IMR-90 (cell line): ENCODE measurements at places on chromosomes 12 and 14.
A peak's percentile ranks its signal among the peaks of the same experiment; 100 is the strongest.

- no peak for DNase-seq
Observed at GRCh38 chr12:77345336-77345735, 280.0 kb upstream of the E2F7 start.

GRCh38 chr12:753611-754472 lies 1.5 kb downstream of the WNK1 start:
- DNase-seq: no peak

DNA sequence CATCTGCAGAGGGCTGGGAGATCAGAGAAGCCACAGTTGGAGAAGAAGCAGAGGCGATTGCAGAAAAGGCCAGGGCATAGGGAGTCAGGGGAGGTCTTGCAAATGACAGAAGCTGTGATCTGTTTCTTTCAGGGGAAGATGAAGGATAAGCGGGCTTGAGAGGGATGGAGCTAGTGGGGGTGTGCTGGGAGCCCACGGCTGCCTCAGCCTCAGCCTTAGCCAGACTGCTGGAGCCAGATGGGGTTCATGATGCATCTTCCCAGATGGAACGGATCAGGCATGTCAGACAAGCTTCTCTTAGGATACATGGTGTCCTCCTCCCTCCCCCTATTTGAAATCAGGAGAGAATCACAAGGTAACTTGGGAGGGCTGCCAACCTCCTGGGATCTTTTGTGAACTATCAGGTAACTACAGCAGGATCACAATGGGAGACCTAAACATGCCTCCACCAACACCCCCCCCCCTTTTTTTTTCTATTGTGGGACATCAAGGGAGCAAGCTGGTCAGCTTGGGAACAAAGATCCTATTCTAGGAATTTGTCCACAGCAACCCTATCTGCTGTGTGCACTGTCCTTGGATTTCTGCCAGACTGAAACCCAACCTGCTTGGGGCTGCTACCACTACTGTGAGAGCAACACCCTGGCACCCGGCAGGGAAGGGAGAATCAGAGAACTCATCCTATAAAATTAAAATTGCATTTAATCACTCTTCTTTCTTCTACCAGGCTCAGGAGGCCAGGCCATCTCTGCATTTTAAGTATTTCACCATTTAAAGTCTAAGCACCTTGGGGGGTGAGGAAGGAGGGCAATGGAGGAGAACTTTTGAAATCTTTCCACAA lies 10.7 kb upstream of the ATP2A2 start:
- peak; percentile 73 for DNase-seq

DNA sequence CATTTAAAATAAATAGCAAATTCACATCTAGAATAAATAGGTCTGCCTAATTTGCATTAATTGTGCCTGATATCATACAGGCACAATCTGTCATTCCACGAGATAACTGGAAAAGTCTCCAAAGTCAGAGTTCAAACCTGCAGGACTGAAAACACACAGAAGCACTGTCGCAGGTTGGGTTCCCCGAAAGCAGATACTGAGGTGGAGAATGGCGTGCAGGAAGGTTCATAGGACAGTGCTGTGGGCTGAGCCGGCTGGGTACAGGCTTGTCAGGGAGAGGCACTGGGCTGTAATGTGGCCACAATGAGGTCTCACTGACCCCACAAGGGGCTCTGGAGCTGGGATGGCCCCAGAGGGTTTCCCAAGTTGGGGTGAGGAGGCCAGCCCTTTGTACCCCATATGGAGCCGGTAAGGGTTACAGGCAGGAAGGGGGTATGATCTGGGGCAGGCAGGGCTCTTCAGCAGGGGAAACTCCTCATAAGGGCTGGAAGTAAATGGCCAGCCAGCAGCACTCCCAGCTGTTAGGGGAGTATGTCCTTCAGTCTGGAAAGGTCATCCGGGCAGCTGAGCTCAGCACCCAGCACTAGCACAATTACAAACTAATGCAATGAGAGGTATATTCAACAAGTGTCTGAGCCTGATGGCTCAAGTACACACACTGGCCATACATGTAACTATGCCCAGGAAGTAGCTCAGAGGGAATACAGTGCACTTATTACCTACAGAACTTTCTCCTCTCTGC lies 68.5 kb downstream of the NT5DC3 start:
- DNase-seq: no peak

GRCh38 chr14:38730420-38730819 lies 372.6 kb downstream of the SEC23A start:
- DNase-seq: no peak

GRCh38 chr12:127360580-127360979 lies 906.4 kb upstream of the TMEM132C start:
- DNase-seq: no peak

DNA sequence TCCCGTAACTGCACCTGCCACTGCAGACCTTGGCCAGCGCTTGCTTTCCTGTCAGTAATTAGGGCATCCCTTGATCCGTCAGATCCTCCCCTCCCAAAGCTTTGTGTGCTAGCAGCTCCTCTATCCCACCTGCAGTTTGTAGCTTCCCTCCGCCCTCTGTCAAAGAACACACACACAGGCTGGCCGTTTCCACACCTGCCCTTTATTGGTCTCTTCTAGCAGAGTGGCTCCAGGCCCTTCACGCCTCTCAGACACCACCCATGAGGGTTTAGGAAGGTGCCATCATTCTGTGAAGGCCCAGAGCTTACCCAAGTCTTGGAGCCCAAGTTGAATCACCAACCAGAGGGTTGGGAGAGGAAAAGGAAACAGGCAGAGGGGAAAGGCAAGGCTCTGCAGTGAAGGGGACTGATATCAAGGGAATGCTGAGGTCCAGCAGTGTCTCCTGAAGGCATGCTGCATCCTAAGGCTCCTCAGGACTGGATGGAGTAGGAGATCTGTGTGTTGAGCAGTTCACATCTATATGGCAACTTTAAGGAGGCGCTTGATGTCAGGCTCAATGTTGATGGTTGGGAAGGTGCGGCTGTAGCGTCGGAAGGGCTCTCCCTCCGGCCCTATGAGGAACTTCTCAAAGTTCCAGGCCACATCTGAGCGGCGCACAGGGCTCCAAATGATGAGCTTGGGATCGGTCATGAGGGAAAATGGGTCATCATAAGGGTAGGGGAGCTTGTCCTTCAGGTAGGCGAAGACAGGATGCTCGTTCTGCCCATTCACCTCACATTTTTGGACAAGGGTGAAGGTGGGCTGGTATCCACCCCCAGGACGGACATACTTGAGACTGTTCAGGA lies 3.4 kb downstream of the GPX2 start:
- no peak for DNase-seq

DNA sequence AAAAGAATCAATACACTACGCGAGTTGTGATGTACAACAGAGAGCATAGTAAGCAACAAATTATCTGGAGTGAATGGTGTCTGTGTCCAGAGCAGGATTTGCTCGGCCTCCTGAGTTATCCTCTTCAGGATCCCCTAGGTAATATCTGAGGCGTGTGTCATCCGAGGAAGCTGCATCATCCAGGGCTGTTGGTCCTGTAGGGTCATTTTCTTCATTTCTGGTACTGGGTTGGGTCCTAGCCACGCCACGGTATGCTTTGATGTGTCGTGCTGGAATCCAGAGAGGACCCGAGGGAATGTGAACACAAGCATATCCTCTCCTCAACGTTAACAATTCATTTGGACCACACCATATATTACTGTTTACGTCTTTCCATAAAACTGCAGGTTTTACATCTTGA lies 19.0 kb upstream of the CLEC4E start:
- no peak for DNase-seq

DNA sequence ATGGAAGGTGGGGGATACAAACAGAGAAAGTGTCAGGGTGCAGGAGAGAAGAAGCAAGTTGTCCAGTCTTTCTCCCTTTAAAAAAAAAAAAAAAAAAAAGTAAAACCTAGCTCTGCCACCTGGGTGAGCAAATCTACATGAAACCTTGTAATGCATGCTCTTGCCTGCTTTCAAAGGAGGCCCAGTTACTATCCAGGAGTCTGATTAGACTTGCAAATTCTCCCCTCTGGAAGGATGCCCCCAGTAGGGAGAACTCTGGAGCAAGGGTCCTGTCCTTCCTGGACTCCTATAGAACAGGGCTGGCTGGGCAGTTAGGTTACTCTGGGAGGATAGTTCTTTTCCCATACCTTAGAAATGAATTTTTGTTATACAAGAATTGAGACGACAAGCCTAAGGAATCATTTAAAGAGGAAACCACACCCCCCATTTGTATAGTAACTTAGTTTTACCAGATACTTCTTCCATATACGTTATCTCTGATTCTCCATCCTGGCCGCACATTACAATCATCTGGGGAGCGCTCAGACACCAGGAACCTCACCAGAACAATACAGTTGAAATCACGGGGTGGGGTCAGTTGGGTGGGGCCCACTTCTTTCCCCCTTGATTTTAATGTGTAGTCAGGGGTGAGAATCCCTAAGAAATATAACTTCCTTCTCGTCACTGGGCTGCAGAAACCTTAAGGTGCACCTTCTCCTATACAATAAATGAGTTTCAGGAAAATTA lies 30.5 kb downstream of the RAB35 start:
- DNase-seq: no peak

DNA sequence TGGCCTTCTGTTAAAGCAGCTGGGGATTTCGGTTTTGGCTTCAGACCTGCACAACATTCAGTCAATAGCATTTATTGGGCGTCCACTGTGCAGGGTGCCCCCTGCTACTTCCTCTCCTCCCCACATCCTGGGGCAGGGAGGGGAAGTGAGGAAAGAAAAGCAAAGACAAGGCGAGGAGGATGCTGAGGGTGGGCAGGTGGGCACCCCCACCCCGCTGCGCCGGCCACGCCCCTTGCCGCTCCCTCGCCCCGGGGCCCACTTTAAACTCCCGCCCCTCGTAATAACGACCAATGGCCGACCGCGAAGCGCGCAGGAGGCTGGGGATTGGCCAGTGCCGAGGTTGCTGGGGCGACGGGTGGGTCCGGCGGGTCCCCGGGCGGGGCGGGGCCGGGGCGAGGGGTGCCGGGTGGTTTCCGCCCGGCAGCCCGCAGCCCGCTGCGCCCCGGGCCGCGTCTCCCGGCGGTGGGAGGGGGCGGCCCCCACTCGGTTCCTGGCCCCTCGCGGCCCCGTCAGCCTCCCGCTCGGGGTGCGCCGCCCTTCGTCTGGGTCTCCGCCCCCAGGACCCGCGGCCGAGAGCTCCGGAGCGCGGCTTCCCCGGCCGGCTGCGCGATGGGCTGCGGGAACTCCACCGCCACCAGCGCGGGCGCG lies at the start of gene C12orf75:
Gene C12orf75 (plus strand): TSS at position 409 of the 648 bp plus-strand sequence. CDS start 201 bp downstream, at position 610.
- DNase-seq: peak; percentile 68

GRCh38 chr14:57174466-57174865 lies 94.2 kb downstream of the EXOC5 start:
- no peak for DNase-seq
